ENCODE measurements at places on chromosomes 1 and 21. TPM values are rescaled to one million over a fixed set of nuclear protein-coding genes. Genes with fewer than 3 reads are reported as not detected.

The SELENBP1 gene
- total RNA-seq: not detected

The CFHR3 gene
- not detected for total RNA-seq

The KCNJ6 gene
- total RNA-seq: not detected

The MYOM3 gene
- total RNA-seq: not detected

The PRRC2C gene
- total RNA-seq: 69.0 TPM

The TMEM52 gene
- total RNA-seq: not detected

The UQCRHL gene
- total RNA-seq: 6.4 TPM

The PLCH2 gene
- total RNA-seq: 0.11 TPM

The OR14I1 gene
- total RNA-seq: not detected

The OR2T33 gene
- not detected for total RNA-seq

The SH3D21 gene
- total RNA-seq: 16.4 TPM

The CDA gene
- not detected for total RNA-seq

The BCAN gene
- not detected for total RNA-seq

The CEP170 gene
- total RNA-seq: 124 TPM

The KRTAP7-1 gene
- total RNA-seq: not detected

The SH3BGRL3 gene
- 108 TPM for total RNA-seq

The RBM34 gene
- 45.1 TPM for total RNA-seq

The NEXN gene
- not detected for total RNA-seq

The RNU1-1 gene
- under 0.01 TPM for total RNA-seq

The FCER1G gene
- not detected for total RNA-seq

The LRRC8D gene
- total RNA-seq: 48.9 TPM

The KLHDC8A gene
- total RNA-seq: not detected

The TDRD10 gene
- not detected for total RNA-seq

The CFAP141 gene
- total RNA-seq: not detected

The POGZ gene
- 78.7 TPM for total RNA-seq

The HSD11B1 gene
- not detected for total RNA-seq

The CHIA gene
- not detected for total RNA-seq

The GBP5 gene
- not detected for total RNA-seq

The SPATA21 gene
- 1.4 TPM for total RNA-seq

The EXOC8 gene
- 12.6 TPM for total RNA-seq

The RGS4 gene
- not detected for total RNA-seq

The TSTD1 gene
- 16.0 TPM for total RNA-seq

The CLDN17 gene
- total RNA-seq: not detected

The OR2M3 gene
- total RNA-seq: not detected

The MMEL1 gene
- not detected for total RNA-seq

The CSMD2 gene
- 0.07 TPM for total RNA-seq

The HTR6 gene
- total RNA-seq: not detected

The C2CD4D gene
- total RNA-seq: not detected

The S100A14 gene
- not detected for total RNA-seq

The NUP210L gene
- total RNA-seq: not detected

The NBPF10 gene
- total RNA-seq: 0.15 TPM

The FCRL1 gene
- 109 TPM for total RNA-seq

The BTG3 gene
- 13.7 TPM for total RNA-seq

The FCRL6 gene
- total RNA-seq: not detected

The HSPA6 gene
- 31.9 TPM for total RNA-seq

The FAM163A gene
- not detected for total RNA-seq

The LENEP gene
- not detected for total RNA-seq

The C1orf116 gene
- total RNA-seq: not detected

The CRYZL1 gene
- total RNA-seq: 38.9 TPM

The GBP6 gene
- total RNA-seq: not detected

The CDCA8 gene
- total RNA-seq: 25.7 TPM

The TMEM79 gene
- total RNA-seq: 6.1 TPM

The B3GALT5 gene
- total RNA-seq: not detected

The TNFAIP8L2 gene
- total RNA-seq: 30.7 TPM

The CNIH3 gene
- total RNA-seq: 4.7 TPM

The LPAR3 gene
- total RNA-seq: not detected
